Stimulated activated CD4-positive, alpha-beta T cell treated with anti-CD3 and anti-CD28 coated beads, TNF-alpha, amount 100 ng/mL, for 1 hour (primary cell): ENCODE measurements at places on chromosomes 7 and 10.

DNA sequence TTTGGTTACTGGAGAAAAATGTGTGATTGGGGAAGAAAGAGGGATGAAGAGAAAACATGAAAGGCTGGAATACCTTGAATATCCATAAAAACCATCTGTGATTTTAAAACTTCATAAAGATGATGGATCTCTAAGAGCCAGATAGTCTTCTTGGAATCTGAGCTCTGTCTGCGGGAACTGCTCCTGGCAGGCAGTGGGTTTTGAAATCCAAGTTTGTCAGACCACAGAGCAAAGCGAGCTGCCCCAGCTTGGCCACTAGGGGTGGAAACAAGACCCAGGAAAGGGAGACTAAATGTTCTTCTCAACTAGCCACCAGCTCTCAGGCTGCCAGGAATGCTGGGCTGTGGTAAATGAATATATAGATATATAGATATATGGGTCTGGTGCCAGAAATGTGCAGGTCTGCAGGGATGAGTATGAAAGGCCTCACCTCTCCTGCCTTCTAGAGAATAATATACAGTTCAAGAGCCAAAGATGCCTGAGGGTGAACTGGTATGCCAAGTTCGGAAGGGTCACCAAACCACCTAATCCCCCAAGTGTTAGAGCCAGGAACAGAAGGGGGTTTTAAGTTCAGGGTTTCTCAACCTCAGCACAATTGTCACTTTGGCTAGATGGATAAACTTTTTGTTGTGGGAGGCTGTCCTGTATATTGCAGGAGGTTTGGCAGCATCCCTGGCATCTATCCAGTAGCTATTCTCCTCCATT, 208.8 kb downstream of the KCNMA1 start:
- DNase-seq = no peak

DNA sequence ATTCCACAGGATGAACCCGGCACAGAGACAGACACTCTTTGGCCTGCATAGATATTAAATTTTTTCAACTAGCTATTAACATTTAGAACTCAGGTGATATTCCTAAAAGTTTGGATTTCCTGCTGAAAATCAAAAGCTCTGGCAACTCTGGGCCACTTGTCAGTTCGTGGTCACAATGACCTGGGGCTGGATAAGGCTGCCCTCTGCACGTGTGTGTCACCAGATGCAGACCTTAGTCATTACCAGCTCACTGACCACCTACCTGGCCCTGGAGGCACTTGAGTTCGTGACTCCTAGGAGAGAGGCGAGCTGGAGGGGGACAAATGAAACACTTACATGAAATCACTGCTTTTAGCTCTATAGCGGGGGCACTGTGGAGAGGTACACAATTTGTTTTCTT, 126.5 kb downstream of the HIPK2 start:
- DNase-seq = no peak

- no peak for DNase-seq
Observed at GRCh38 chr10:28897617-28898464, 220.5 kb downstream of the BAMBI start.

DNA sequence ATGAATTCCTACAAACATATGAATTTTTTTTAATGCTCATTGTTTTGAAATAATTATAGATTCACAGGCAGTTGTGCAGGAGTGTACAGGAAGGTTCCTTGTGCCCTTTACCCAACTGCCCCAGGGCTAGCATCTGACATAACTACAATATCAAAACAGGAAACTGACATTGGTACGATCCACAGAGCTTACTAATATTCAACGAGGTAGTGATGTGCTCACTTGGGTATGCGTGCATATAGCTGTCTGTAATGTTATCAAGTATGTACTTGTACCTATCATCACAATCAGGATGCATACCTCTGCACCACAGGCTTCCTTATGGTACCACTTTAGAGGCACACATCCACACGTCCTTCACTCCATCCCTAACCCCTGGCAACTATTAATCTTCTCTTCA, 68.3 kb downstream of the BMS1 start:
- no peak for DNase-seq

DNA sequence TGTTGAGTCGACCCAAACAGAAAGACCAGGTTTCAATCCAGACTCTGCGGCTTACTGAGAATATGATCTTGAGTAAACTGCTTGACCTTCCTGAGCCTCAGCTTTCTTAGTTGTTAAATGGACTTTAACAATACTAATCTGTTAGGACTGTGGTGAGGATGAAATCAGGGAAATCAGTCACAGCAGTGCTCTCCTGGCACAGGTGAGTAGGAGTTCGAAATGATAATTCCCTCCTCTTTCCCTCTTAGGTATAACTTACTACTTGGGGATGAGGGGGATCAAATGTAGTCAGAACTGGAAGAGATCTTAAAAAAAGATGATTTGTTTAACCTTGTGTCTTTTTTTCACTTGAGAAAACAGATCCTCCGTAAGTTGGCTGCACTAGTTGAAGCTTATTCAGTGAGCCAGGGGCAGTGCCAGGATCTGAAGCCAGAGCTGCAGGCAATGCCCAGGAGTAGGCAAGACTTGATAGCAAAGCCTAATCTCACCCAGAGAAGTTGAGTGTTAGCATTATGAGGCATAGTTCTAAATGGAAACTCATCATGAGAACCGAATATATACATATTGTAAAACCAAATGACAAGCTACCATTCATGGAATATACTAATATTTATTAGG, 1.8 kb upstream of the MAGI2 start:
- no peak for DNase-seq

DNA sequence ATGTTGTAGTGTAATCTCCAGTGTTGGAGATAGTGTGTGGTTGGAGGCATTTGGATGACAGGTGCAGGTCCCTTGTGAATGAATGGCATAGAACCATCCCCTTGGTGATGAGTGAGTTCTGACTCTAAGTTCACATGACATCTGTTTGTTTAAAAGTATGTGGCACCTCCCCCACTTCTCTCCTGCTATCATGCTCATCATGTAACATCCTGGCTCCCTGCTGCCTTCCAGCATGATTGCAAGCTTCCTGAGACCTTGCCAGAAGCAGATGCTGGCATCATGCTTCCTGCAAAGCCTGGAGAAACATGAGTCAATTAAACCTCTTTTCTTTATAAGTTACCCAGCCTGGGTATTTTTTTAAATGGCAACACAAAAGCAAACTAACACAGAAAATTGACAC, 499.0 kb upstream of the SEMA3D start:
- no peak for DNase-seq

DNA sequence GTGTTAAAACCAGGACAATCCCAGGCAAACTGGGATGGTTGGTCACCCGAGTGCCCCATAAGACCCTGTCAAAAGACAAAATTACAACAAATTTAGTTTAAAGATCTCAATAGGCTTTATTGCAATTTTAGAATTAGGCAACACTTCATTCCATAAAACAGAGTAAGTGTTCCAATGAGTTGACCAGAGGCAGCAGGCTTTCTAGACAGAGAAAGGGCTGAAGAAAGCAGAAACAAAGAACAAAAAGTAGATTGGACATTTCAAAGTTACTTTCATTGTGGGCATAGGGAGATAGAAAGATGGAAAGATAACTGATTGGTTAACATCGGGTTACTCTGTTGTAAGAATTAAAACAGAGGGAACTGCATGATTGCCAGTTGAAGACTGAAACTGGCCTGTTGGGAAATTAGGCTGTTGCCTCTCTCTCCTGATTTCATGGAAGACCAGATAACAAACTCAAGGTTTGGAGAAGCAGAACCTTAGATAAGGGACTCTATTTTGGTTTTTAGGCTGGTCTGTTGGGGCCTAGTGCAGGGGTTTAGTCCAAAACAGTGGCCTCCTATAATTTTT, 36.3 kb downstream of the ENTPD1 start:
- DNase-seq = no peak

DNA sequence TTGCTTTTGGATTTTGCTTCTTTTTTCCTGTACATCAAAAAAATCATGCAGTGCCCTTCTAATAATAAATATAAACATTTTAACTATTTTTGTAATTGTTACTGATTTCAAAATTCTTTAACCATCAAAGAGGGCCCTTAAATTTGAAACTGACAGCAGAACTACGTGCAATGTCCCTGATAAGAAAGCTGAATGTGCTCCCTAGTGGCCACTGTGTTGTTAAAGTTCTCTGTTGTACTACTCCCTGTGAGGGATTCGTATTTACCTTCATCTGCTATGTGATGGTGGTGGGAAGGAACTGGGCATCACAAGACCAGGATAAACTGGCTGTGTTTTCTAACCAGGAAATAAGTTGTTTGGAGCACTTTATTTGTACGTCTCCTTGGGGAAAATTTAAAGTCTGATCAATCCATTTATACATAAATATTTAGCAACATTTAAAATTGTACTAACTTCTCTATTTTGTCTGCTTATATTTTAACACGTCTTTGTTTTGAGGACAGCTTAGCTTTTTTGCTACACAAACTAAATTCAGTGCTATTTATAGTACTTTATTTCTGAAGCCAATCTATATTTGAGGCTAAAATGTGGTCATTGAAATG, 322.4 kb downstream of the HGF start:
- no peak for DNase-seq

- DNase-seq = no peak
Observed at GRCh38 chr7:81725812-81726127, 44.1 kb downstream of the HGF start.

DNA sequence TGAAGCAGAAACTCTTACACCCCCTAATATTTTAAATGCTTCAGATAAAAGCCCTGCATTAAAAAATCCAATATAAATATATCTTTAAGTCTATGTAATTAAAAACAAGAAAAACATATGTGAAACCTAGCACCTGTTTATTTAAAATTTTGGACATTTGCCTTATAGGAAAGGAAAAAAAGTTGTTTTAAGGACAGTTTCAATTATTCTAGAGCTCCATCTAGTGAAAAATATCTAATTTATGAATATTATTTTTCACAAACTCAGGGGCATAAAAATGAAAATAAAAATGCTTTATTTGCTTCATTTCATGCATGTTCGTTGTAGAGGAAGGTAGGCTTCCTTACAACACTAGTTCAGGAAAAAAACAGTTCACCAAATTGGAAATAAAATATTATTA, 26.1 kb downstream of the ENKUR start:
- no peak for DNase-seq

DNA sequence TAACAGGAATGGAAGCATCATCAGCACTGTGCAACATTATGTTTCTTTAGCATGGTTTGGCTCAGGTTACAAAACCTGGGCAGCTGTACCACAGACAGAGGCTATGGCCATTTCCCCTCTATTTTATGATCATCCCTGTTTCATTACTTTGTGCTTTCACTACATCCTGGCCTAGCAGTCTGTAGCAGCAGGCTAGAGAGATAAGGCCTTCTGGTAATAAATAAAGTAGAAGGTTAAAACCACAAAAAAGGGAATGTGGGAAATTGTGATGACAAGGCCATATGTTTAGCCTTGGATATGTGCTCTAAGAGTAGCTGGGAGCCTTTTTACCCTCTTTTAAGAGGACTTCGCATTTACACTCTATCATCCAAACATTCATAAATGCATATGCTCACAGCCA, 266.2 kb upstream of the PHF14 start:
- DNase-seq = no peak

GRCh38 chr10:1674501-1674900, 62.8 kb downstream of the ADARB2 start:
- DNase-seq = no peak

GRCh38 chr7:64656489-64656888, 9.4 kb upstream of the ZNF107 start:
- DNase-seq = no peak

DNA sequence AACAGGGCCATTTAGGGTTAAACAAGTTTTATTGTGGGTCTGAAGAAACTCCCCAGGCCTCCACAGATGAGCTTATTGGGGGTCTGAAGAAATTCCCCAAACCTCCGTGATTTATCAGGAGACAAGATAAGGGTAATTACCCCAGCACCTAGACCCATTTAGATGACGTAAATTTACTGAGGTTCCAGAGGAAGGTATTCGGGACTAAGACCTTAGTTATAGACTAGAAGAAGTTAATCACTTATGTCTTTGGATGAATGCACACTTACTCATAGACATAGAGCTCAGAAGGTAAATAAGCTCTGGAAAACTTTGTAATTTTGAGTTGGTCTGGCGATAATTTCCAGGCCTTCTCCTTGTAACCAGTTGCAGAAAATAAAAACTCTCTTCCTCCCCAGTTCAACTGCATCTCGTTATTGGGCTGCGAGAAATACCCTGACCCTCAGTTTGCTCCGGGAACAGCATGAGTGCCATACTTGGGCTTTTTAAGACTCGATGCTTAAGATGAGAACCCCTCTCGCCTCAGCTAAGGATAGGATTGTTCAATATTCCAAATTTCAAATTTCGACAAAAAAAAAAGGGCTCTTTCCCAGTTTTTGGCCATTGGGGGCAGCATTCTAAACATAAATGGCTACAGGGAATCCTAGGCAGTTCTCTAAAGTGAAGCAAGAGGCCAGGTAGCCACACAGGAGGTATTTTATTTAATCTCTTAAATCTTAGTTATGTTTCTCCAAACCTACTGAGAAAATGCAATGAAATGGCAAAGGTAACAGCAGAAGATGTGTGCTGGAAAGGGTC, 74.7 kb upstream of the PFKP start:
- no peak for DNase-seq

DNA sequence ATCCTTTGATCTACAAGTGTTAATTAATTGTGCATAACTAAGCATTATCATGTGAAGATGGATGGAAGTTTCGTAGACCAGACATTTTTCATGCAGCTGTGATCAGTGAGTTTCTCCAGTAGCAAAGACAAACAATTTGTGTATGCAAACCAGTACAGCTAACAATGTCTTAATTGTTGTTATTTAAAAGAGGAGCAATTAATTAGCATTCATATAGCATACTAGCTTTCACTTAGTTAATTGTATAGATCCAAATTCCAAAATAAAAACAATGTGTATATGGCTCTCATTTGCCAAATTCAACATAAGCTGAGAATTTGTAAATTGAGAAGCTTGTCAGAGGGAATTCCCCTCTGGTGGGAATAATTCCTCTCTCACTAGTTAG, 22.6 kb upstream of the PRKCQ start:
- DNase-seq = no peak

GRCh38 chr7:23009303-23009702, 4.6 kb downstream of the HYCC1 start:
- no peak for DNase-seq

GRCh38 chr10:30704026-30704600, 74.6 kb upstream of the LYZL2 start:
- DNase-seq = no peak

GRCh38 chr7:94374231-94374630, 20.5 kb upstream of the COL1A2 start:
- no peak for DNase-seq

DNA sequence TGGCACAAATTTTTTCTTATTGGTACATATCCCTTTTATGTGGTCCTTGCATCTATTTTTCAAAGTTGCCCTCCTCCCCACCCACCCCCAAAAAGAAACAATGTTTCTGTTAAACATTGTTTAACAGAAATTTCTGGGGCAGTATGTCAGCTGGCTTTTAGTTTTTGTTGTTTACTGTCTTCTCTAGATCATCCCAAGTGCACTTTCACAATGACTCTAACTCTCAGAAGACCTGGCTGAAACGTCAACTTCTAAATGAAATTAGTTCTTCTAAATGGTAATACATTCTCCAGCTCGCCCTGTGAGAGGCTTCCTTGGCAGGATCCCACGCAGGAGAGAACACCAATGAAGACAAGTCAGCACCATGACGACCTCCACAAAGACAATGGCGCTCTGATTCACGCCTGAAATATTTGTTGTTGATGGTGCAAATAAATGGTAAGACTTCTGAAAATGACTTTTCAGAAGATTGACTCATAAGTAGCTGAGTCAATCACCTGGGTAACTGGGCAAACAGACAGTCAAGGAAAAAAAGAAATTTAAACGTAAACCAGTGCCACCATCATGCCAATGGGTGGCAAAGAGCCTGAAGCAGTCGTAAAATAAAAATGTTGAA, 293.7 kb downstream of the FZD1 start:
- DNase-seq = no peak

- DNase-seq = no peak
Observed at GRCh38 chr10:24552346-24553016, 171.2 kb downstream of the ARHGAP21 start.
